ENCODE measurements at places on chromosomes 7 and 10.

- DNase-seq, result no peak
Measured at GRCh38 chr7:106480616-106481031, 180.3 kb downstream of the CCDC71L start.

- DNase-seq, result peak; percentile 47
Measured at GRCh38 chr10:486666-487322, 202.7 kb downstream of the DIP2C start.

GRCh38 chr10:21144047-21144446 is 246.9 kb upstream of the NEBL start:
- DNase-seq, result no peak

- DNase-seq, result no peak
Measured at GRCh38 chr10:121448766-121449421, 149.3 kb downstream of the FGFR2 start.

GRCh38 chr10:123808286-123808685 is 83.3 kb downstream of the CPXM2 start:
- no peak for DNase-seq

GRCh38 chr7:7702826-7703225 is 15.6 kb downstream of the RPA3 start:
- DNase-seq, result no peak

DNA sequence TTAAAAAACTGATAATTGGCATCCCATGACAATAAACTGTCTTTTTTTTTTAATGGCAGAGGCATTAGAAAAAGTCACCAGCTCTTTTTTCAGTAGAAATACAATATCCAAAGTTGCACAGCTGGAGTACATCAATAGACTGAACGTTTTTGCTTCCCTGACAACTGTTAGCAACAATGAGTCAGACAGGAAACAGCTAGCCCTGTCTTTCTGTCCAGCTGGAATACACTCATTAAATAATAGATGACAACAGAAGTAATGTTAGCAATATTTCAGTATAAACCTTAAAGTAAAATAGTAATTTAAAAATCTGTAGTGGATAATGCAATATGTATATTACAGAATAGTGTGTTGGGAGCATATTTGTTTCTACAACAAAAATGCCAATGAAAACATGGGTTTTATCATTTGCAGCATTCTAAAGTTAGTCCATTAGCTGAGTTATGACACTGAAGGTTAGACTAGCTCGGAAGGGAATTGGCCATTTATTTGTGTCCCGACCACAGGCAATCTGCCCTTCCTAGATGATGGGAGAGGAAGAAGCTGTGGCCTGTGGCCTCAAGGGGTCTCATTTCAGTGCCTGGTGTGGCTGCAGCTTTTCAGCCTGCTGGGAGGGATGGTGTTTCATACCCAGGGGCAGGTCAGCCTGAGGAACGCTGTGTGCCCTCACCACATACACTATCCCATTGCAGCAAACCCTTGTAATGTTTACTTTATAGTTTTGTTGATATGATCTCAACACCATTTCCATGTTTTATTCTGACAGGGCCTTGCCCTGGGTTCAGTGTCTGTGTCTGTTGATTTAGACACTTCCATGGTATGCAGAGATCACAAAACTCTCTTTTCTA is 173.3 kb downstream of the SLC16A9 start:
- DNase-seq, result no peak

GRCh38 chr7:67484244-67484751 is 487.7 kb downstream of the TYW1 start:
- peak; percentile 92 for DNase-seq

DNA sequence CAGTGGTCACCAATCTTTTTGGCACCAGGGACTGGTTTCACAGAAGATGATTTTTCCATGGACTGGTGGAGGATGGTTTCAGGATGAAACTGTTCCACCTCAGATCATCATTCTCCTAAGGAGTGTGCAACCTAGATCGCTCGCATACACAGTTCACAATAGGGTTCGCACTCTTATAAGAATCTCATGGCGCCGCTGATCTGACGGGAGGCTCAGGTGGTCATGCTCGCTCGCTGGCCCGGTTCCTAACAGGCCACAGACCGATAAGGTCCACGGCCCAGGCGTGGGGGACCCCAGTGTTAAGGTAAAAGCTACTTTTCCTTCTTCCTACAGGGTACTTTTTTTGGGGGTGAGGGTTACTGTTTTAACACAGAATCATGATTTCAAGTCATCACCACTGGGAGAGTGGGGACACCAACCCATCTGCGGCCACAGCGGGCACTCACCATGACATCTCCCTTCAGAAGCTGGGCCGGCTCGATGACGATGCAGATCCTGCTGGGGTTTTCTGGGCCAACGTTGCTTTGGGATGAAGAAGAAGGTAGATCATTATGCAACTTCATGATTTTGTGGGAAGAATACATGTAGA is 170.5 kb downstream of the TNS3 start:
- peak; percentile 14 for DNase-seq

DNA sequence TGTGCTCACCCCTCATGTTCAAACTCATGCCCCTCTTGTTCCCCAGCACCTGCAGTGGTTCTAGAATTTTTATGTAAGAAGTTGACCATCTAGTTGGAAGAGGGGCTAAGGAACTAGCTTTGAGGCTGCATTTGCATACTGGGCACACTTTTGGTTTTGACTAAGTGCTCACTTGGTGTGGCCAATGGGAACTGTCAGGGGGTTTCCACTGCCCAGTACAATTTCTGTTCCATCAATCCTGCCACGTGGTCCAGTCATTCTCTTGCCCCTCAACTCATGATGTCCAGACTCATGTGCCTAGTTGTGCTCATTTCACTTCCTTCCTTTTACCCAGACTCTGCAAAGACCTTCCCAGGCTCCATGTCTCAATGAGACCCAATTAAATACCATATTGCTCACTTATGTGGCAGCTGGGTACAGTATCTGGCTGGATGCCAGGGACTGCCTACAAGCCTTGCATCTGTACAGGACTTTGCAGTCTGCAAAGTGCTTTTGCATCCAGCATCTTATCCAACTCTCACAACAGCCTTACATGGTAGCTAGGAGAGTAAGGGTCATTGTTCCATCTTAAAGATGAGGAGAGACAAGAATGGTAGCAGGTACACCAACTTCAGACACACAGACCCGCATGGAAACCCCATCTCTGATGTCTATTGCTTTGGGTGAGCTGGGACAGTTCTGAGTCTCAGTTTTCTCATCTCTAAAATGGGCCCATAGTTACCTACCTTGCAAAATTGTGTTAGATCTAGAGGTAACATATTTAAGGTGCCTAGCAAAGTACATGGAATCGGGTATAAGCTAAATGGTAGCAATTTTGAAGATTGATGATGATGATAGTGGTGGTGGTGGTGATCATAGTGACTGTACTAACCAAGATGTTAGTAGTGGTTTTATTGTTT is 30.1 kb upstream of the KCNMA1 start:
- no peak for DNase-seq

DNA sequence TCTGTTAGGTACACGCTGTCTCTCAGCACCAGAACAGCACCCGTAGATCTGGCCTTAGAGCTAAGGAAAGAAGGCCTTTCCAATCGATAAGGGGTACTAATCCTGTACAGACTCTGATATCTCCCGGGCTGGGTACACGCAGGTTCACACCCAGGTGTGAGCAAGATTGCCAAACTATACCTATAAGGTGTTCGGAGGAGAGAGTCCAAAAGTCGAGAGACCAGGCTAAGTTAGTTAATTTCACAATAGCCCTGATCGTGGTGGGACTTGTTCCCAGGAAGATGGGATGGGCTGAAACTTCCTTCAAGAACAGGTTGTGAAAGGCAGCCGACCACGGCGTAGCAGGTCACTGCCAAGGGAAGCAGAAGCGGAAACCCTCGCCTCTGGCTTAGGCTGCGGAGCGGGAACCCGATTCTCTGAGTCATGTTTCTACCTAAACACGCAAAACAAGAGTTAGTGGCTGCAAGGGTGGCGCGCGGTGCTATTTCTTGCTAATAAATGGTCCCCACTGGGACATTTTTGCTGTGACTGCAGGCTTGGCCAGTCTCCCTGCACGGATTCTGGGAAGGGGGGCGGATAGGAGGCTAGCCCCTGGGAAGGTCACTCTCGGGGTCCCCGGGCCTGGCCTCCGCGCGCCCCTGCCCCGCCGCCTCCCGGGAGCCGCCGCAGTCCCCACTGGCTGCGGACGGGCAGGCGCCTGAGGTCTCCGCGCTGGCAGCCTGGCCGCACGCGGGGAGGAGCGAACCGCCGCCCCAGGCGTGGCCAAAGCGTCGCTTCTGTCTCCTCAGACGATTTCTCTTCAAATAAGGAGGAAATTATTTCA is 75.4 kb upstream of the PDSS1 start:
- DNase-seq, result peak; percentile 77

GRCh38 chr7:70455925-70456324 is 676.0 kb upstream of the GALNT17 start:
- DNase-seq, result no peak

DNA sequence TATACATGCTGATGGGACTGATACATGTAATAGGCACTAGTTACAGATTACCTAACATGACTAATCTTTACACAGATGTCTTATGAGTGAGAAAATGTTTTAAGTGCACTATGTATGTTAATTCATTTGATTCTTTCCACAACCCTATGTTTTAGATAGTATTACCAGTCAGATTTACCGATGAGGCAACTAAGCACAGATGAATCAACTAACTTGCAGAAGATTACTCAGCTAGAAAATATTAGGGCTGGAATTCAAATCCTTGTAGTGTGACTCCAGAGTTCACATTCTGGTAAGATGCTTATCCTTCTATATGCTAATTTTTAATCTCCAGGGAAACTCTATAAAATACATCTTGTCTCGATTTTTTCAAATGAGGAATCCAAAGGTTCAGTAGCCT is 964.9 kb downstream of the REEP3 start:
- DNase-seq, result no peak

DNA sequence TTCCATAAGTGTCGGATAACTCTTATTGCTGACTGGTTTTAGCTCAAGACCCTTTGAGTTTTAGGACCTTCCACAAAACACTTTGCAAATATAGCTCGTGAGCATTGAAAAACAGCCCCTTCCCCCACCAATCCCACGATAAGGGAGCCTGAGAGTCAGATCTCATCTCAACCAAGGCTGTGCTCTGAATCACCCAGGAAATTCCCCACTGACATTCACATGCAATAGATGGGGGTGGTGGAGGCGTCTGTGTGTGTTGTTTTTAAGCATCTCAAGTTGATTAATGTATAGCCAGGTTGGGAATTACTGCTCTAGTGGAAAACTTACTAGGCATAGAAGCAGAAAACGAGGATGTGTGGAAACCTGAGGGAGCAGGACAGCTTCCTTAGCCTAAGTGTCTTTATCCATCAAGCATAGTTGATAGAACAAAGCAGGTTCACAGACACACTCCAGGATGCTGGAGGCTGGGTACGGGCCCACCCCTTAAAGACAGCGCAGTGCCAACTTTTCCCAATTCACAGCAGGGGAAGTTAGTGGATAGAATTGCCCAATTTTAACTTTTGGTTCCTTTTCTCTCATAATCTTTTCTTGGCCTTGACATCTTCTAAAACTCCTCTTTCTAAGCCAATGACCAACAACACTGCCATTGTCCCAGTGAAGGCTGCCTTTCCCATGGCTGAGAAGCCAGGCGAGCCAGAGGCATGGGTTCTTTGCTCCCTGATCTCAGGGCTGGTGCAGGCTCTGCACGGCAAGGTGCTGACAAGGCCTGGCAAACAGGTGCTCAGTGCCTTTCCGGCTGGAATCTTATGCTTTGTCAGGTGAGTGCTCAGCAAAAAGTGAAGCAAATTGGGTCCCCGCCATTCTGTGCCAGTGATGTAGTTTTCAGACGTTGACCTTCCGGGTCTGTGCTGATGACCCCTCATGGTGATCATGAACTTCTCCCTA is 98.5 kb upstream of the INSIG1 start:
- DNase-seq, result no peak

- peak; percentile 56 for DNase-seq
Measured at GRCh38 chr10:91672021-91672608, 39.2 kb upstream of the PPP1R3C start.

DNA sequence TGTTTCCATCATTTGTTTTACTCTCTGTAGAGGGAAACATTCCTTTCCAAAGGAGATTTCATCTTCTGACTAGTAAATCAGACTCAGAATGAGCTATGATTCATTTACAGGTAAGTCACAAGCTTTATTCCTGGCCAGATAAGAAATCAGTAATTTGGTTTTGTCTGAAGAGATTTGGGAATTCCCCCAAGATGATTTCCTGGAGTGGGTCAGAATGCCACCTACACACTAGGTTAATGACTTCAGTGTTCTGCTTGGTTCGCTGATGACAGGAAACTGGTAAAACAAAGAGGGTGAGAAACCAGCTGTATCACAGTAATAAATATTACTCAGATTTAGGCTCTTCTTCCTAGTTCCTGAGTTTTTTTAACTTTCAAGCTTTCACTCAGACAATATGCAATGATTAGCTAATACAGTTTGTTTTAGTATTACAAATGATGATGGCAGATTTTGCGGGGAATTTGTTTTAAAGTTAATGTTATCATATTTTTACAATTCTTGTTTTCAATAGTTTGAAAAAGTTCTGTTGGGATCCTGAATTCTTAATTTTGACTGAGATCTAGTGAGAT is 8.3 kb upstream of the ASZ1 start:
- DNase-seq, result no peak

GRCh38 chr7:22394739-22395138 is 37.8 kb upstream of the RAPGEF5 start:
- DNase-seq, result no peak

- no peak for DNase-seq
Measured at GRCh38 chr10:116715341-116715740, 27.0 kb downstream of the HSPA12A start.

GRCh38 chr7:66043681-66044497 is 31.7 kb upstream of the ASL start:
- peak; percentile 89 for DNase-seq

GRCh38 chr10:49312246-49312869 is 13.4 kb downstream of the C10orf71 start:
- DNase-seq, result no peak

DNA sequence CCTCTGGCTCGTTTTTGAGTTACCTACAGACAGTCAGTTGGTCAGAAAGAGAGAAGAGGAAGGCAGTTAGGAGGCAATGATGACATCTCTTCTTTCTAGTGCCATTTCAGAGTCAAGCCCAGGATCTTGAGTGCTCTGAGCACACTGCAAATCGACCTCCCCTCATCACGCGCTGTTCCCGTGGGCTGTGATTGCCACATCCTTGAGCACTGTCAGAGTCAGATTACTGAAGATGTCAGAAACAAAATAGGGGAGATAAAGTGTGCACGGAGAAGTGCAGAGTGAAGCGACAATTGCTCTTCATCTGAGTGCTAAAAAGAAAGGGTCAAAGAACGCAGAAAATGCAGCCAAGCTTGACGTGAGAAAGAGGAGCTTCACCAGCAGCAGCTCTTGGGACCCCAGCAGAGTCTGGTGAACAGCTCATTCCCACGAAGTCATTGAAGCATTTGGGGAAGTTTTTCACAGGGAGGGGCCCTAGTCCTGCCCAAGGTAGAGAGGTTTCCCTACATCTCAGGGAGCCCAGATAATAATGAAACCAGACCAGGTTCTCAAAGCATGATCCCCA is 661.7 kb upstream of the AUTS2 start:
- DNase-seq, result no peak

GRCh38 chr10:122850705-122851640 is 5.3 kb upstream of the CUZD1 start:
- no peak for DNase-seq

- DNase-seq, result no peak
Measured at GRCh38 chr10:103802081-103802480, 53.3 kb downstream of the SH3PXD2A start.
